Natural killer cell treated with Interleukin-12 subunit alpha and Interleukin-12 subunit beta and Interleukin-15 and Interleukin-18, amount 100 ng/mL, for 72 hours (primary cell): ENCODE measurements at places on chromosomes 11 and 22. TPM values are rescaled to one million over a fixed set of nuclear protein-coding genes. Genes with fewer than 3 reads are reported as not detected.

DNA sequence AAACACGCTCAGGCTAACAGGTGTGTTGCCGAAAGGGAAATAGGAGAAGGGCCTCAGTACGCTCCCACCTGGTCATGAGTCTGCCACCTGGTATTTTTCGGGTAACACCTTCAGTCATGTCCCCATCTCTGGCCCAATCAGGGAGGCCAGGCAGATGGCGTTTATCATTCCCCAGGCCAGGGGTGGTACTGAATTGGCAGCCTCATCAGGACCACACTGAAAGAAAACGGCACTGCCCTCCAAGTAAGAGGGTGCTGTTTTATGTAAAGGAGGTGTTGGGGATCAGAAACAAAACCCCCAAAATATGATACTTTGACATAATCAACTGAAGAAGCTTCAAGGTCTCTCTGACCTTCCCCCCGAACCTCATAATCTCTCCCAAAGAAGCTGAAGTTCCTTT, 58.9 kb downstream of the RCN1 start:
- no peak overlapping the region for H3K27ac ChIP-seq
- no peaks in the 10 kb centered on the region for H3K36me3 ChIP-seq
- no peak for DNase-seq

GRCh38 chr11:66188580-66188979, 79.9 kb upstream of the RAB1B start:
- DNase-seq: no peak
- no peak overlapping the region for H3K27ac ChIP-seq
- H3K4me1 ChIP-seq: peaks cover 26% of the 10 kb centered on the region
- H3K4me3 ChIP-seq: no peak overlapping the region

GRCh38 chr22:23892706-23893105, 1.5 kb upstream of the MIF start:
- H3K36me3 ChIP-seq: no peaks in the 10 kb centered on the region
- peak; percentile 46 for DNase-seq
- H3K4me1 ChIP-seq: peaks cover 23% of the 10 kb centered on the region
- peak overlapping the region; percentile 92 for H3K27ac ChIP-seq

DNA sequence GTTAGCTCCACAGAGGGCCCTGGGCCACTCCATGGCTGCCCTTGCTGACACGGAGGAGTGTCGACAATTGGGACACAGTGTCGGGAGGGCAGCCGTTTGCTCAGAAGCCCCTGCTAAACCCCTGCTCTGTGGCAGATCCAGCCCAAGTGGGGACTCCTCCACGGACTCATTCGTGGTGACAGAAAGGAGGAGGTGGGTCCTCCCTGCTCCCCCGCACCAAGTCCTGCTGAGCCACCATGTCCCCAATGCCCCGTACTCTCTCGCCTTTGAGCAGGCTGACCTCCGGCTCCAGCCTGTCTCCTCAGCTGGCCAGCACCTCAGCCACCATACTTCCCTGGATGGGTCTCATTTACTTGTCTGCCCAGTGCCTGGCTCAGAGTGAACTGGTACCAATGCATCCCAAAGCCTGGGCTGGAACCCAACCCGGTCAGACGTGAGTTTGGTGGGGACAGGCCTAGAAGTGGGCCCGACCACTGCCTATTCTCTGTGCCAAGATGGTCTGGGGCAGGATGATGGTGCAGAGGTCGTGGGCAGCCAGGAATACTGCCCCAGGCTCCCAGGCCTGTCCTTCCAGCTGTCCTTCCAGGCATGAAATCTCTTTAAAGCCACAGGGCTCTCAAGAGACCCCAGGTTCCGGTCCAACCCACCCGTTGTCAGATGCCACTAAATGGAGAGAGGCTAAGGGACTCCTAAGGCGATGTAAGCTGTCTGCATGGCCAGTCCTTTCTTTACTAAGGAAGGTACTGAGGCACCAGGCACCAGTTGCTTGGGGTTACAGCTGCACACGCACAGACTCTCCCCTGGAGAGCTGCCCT, 4.3 kb downstream of the CBX6 start:
- DNase-seq: no peak
- no peaks in the 10 kb centered on the region for H3K27me3 ChIP-seq
- no peak overlapping the region for H3K27ac ChIP-seq
- peaks cover 31% of the 10 kb centered on the region for H3K4me1 ChIP-seq
- H3K4me3 ChIP-seq: no peak overlapping the region

- DNase-seq: no peak
- H3K36me3 ChIP-seq: peaks cover 6% of the 10 kb centered on the region
- H3K27me3 ChIP-seq: peaks cover 33% of the 10 kb centered on the region
- H3K4me1 ChIP-seq: no peaks in the 10 kb centered on the region
- H3K27ac ChIP-seq: no peak overlapping the region
- H3K4me3 ChIP-seq: no peak overlapping the region
Measured at GRCh38 chr11:44029977-44030911, 17.5 kb upstream of the ACCSL start.

DNA sequence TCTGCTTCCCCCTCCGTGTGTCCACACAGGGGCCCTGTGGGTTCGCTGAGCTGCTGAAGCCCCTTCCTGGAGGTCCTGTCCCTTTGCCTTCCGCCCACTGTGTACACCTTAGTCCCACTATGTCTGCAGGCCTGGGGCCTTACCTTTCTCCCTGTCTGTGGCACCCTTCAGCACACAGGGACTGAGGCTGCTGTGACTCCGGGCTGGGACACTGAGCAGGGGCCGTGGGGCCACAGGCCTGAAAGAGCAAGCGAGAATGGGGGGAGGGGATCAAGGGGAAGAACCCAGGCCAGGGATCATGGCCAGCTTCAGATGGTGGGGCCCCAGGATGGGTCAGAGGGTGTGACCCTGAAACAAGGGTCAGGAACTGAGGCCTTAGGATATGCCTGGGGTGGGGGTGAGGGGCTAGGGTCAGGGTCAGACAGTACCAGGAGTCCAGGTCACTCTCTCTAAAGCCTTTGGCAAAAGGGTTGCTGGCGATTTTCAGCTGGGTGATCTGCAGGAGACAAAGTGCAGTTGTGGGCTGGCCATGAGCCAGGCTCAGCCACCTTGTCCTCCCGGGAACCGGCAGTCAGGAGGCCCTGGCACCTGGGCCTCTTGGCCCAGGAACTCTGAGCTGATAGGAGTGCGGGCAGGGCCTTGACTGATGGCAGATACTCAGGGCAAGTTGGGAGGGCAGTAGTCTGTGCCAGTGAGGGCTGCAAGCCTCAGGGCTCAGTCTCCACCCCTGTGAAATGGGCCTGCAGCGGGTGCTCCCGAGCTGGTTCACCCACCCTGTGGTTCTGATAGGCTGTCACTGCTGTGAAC, 2.6 kb upstream of the NUDT8 start:
- no peak overlapping the region for H3K27ac ChIP-seq
- H3K36me3 ChIP-seq: no peaks in the 10 kb centered on the region
- no peaks in the 10 kb centered on the region for H3K27me3 ChIP-seq
- peaks cover 11% of the 10 kb centered on the region for H3K4me1 ChIP-seq
- DNase-seq: no peak

DNA sequence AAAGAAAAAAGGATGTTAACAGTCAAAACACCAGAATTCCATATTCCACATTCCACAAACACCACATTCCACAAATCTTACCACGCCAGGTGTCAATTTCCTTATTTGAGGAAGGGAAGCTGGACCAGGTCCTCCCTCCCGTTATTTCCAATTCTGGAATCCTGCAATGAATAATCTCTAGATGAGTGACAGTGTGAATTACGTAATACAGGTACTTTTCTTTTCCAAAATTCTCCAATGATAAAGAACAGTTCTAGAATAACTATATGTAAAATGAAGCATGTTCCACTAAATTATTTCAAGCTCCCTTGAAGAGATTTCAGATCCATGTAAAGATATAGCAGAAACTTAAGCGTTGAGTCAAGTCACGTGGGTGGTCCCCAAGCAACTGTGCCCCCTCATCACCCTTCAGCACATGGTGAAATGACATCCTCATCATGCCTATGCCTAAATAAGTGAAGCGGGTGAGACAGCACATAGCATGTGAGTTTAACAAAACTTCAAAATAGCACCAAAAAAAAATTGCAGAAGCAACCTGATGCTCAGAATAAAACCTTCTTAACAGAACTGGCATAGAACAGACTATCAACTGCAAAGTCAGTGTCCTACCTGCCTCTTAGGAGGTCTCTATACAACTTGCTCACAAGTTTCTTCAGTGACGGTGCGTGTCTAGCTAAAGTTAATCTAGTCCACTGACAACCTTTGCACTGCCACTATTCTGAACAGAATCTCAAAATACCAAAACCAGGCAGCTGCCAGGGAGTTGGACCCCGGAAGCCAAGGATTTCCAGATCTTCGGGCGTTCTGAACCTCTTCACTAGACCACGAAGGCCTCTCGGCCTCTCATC, 876 bp downstream of the NFRKB start:
- peaks cover 3% of the 10 kb centered on the region for H3K36me3 ChIP-seq
- DNase-seq: no peak
- no peaks in the 10 kb centered on the region for H3K27me3 ChIP-seq
- peaks cover 20% of the 10 kb centered on the region for H3K4me1 ChIP-seq
- H3K4me3 ChIP-seq: peak overlapping the region; percentile 88
- H3K27ac ChIP-seq: peak overlapping the region; percentile 83

- H3K27me3 ChIP-seq: no peaks in the 10 kb centered on the region
- no peak overlapping the region for H3K4me3 ChIP-seq
- no peak overlapping the region for H3K27ac ChIP-seq
- H3K36me3 ChIP-seq: peaks cover 6% of the 10 kb centered on the region
- no peak for DNase-seq
- no peaks in the 10 kb centered on the region for H3K4me1 ChIP-seq
Measured at GRCh38 chr11:97856666-97857065, 1164.1 kb upstream of the CNTN5 start.

- peaks cover 18% of the 10 kb centered on the region for H3K27me3 ChIP-seq
- H3K4me3 ChIP-seq: no peak overlapping the region
- DNase-seq: no peak
- H3K27ac ChIP-seq: no peak overlapping the region
- H3K4me1 ChIP-seq: no peaks in the 10 kb centered on the region
Measured at GRCh38 chr11:127133061-127133460, 132.5 kb upstream of the KIRREL3 start.

DNA sequence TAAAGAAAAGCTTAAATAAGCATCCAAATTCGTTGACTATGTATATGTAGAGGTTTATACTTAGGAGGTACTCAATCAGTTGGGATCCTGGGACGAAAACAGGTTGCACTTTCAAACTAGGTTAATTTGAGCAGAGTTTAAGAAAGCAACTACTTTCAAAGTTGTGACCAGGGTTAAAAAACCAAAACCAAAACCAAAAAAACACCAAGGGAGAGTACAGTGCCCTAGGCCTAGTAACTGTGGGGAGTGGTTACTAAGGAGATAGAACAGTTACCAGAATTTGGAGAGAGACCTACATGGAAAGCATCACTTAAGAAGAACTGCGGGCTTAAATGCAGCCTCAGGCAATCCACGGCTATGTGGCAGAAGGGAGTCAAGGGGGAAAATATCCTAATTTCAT, 148.3 kb downstream of the JRKL start:
- H3K4me3 ChIP-seq: no peak overlapping the region
- DNase-seq: no peak
- H3K27me3 ChIP-seq: no peaks in the 10 kb centered on the region
- no peak overlapping the region for H3K27ac ChIP-seq

DNA sequence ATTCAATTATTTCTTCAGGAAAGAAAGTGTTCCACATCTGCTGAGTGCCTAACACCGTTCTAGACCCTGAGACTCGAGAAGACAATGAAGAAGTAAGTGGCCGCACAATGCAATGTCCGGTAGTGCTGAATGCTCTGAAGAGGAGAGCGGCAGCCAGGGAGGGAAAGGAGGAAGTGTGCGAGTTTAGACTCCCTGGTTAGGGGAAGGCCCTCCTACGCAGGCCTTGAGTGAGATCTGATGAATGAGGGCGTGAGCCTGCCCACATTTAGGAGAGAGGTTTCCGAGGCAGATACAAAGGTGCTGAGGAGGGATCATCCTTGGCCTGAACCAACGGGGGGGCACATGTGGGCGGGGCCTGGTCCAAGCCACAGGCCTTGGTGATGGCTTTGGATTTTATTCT, 558.6 kb downstream of the NTM start:
- no peaks in the 10 kb centered on the region for H3K36me3 ChIP-seq
- peaks cover 4% of the 10 kb centered on the region for H3K4me1 ChIP-seq
- no peaks in the 10 kb centered on the region for H3K27me3 ChIP-seq
- H3K4me3 ChIP-seq: no peak overlapping the region

- no peak for DNase-seq
- peaks cover 7% of the 10 kb centered on the region for H3K4me1 ChIP-seq
- no peak overlapping the region for H3K4me3 ChIP-seq
Measured at GRCh38 chr22:25023879-25024278, 71.4 kb downstream of the KIAA1671 start.

DNA sequence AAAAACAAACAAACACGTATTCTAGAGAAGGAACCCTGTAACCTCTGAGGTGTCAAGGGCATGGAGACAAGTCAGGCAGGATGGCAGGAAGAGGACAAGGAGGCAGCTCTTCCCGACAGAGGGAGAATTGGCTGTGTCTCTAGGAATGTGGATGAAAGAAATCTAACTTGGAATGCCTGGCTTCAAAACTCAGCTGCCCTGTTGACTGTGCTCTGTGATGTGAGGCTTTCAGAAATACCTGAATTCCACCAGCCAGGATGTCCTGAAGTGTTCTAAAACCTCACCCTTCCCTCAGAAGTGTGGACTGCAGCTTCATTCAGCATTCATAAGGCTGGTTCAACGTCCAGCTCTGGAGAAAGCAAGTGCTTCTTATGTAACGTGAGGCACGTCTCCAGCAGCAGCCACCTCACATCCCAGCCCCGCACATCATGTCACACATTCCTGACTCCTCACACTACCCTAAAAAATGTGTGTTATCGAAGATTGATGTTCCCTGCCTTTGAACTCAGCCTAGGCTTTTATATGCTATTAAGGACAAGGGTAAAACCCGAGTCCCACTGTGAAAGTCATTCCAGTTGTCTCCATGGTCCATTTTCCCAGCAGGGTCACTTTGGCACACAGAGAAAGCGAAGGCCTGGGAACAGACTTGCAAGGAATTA, 398.9 kb downstream of the ETS1 start:
- no peak for DNase-seq
- H3K4me1 ChIP-seq: peaks cover 42% of the 10 kb centered on the region
- no peaks in the 10 kb centered on the region for H3K27me3 ChIP-seq
- no peak overlapping the region for H3K4me3 ChIP-seq

DNA sequence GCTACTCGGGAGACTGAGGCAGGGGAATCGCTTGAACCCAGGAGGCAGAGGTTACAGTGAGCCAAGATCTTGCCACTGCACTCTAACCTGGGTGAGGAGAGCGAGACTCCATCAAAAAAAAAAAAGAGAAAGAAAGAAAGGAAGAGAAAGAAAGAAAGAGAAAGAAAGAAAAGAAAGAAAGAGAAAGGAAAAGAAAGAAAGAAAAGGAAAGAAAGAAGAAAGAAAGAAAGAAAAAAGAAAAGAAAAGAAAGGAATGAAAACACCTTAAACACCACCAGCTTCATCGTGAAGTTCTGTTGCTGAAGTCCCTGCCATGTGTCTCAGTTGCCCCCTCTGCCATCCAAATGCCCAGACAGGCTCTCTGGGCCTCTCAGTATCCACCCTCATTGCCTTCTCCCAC, 9.9 kb upstream of the CXCR5 start:
- H3K36me3 ChIP-seq: no peaks in the 10 kb centered on the region
- DNase-seq: no peak
- H3K4me3 ChIP-seq: no peak overlapping the region
- H3K4me1 ChIP-seq: peaks cover 57% of the 10 kb centered on the region
- no peaks in the 10 kb centered on the region for H3K27me3 ChIP-seq

Gene BUD13
- total RNA-seq: 23.1 TPM

Gene PRR33
- not detected for total RNA-seq

Gene PATE4
- not detected for total RNA-seq

Gene NLRP6
- 0.26 TPM for total RNA-seq
